Activated CD4-positive, alpha-beta T cell treated with anti-CD3 and anti-CD28 coated beads, Interleukin-2, amount 50 U/mL, for 16 hours (primary cell): ENCODE measurements at places on chromosomes 2 and 18.
A peak's percentile ranks its signal among the peaks of the same experiment; 100 is the strongest.

GRCh38 chr2:65358678-65359400 lies 73.6 kb downstream of the SPRED2 start:
- DNase-seq = no peak

DNA sequence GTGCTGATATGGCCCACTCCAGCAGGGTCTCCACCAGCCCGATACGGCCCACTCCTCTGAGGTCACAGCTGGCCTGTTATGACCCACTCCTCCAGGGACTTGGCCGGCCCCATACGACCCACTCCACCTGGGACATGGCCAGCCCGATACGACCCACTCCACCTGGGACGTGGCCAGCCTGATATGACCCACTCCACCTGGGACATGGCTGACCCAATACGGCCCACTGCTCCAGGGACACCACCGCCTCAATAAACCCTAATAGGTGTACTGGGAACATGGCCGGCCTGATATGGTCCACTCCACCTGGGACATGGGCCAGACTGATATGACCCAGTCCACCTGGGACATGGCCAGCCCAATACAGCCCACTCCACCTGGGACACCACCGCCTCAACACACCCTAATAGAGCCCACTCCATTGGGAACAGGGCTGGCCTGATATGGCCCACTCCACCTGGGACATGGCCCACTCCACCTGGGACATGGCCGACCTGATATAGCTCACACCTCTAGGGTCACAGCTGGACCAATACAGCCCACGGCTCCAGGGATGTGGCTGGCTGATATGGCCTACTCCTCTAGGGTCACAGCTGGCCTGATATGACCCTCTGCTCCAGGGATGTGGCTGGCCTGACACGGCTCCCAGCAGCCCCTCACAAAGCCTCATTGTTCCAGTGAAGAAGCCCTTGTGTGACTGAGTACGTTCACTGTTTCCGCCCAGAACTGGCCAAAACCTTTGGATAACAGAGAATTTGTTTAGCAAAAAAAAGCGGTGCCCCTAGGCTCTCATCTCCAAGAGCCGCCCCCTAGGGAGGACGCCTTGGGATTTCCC lies 245.6 kb downstream of the HDAC4 start:
- DNase-seq = no peak

DNA sequence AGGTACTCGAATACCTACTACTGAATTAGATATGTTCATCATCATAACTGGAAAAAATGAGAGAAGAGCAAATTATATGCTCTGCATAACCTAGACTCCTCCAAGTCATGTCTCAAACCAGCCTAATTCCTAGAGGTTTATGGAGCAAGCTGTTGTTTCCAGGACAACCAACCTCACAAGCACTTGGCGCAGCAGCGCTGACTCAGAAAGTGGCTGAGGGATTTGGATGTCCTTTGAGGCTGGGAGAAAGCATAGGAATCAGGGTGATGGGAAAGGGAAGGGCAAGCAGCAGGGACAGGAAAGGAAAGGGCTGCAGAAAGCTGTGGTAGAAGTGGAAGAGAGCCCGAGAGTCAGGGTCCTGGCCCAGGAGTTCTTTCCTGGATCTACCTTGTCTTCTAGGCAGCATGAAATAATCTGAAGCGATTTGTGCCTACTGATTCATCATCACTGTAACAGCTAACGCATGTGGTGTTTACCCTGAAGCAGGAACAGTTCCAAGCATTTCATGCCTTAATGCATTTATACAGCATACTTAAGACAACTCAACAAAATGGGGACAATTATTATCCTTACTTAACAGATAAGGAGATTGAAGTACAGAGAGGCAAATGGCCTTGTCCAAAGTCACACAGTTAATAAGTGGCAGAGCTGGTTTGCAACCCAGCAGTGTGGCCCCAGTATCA lies 3.7 kb downstream of the PLEK start:
- DNase-seq = no peak

DNA sequence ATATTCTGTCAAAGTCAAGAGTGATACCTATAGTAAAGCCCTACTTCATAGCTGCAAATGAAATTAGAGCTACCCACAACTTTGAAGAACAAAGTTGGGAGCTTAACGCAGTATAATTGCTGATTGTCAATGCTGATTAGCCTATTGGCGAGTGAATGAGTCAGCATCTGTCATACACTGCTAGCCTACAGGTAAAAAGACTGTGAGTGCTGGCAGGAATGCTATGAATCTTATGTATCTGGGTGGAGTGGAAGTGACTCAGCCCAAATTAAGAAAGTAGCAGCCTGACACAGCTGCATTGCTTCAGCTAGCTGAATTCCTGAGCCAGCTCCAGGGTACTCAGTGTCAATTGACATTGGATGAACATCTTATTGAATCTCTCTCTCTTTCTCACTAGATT lies 179.4 kb upstream of the DCC start:
- DNase-seq = no peak

- no peak for DNase-seq
Observed at GRCh38 chr18:8616028-8616401, 6.8 kb downstream of the RAB12 start.

DNA sequence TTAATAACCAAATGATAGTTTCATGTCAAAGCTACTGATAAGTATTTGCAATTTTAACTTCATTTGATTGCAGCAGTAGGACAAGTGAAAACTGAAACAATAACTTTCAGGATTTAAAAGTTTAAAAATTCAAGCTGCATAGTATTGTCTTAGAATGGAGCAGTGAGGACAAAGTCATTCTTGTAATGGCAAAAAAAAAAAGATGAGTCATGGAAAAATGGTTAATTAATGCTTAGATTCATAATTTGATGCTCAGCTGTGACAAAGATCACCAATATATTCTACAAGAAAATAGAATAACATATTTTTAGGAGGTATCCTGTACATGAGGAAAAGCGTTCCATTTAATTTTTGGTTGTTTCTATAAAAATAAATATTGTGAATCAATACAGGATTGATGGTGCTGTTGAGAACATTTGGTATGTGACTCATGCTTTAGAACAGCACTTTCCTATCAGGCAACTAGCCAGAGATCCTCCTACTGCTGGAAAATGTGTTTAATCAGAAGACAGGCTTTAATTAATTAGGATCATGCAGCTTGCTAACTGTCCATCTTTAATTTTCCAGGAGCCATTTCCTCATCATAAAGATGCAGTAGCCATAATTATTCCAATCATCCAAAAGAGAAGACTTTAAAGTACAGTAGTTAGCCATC lies 239.0 kb upstream of the MMADHC start:
- no peak for DNase-seq

- DNase-seq = peak; percentile 18
Observed at GRCh38 chr2:55519938-55520885, 694 bp downstream of the CFAP36 start.

- no peak for DNase-seq
Observed at GRCh38 chr2:54009549-54009948, 38.8 kb upstream of the PSME4 start.

- no peak for DNase-seq
Observed at GRCh38 chr18:34494359-34494696, 215.8 kb upstream of the DTNA start.

DNA sequence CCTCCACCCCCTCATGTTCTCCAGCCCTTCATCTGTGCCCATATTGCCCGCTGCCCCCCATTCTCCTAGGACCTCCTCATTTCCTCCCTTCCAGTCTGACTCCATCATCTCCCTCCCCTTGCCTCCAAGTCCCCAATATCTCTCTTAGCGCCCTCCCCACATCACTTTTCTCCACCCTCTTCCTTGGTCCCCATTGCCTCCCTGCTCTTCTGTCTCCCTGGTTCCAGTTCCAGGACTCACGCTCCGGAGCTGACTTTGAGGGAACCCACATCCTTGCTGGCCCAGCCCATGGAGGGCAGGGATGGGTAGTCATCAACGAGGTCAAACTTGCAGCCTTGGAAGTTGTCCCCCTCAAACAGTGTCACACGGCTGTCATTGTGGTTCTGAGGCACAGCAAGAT lies 2.6 kb downstream of the CRYBA2 start:
- DNase-seq = no peak

GRCh38 chr18:68843473-68844089 lies 45.7 kb downstream of the CCDC102B start:
- DNase-seq = no peak

GRCh38 chr2:187497858-187498463 lies 49.9 kb upstream of the CALCRL start:
- DNase-seq = no peak

DNA sequence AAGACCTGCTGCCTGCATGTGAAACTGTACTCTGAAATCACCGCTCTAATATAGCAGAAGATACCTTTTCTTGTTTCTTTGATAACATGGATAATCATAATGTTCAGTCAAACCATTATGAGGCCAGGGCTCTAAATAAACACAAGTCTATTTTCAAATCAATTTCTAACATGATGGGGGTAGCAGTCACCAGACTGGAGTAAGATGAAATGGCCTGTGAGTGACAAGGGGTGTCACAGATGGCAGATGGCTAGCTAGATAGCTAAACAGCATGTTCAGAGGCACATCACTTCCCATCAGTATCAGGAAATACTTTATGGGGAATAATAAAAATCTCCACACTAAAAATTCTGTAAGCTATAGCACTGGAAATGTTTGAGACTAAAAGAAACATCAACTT lies 14.0 kb downstream of the MBD2 start:
- DNase-seq = no peak

- DNase-seq = peak; percentile 31
Observed at GRCh38 chr2:99096728-99097127, 44.8 kb upstream of the C2orf15 start.

DNA sequence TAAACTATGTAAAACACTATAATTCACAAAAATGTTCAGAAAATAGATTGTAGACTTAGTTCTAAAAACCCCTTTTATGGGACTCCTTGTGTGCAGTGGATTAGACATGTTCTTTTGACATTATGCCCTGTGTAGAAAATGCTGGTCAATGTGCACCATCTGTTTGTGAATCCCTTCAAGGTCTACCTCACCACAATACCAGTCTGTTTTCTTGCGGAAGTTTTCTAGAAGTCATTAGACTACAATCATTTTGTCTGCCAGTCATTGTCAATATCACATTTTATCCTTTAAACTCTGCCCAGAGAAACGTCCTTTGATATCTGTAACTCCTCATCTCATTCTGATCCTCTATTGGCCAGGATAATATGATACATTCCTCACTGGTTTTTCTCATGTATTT lies 7.8 kb downstream of the ITGA4 start:
- DNase-seq = no peak

- DNase-seq = no peak
Observed at GRCh38 chr2:45840481-45840880, 189.0 kb downstream of the PRKCE start.

GRCh38 chr2:24945907-24946306 lies 25.8 kb downstream of the DNAJC27 start:
- no peak for DNase-seq

DNA sequence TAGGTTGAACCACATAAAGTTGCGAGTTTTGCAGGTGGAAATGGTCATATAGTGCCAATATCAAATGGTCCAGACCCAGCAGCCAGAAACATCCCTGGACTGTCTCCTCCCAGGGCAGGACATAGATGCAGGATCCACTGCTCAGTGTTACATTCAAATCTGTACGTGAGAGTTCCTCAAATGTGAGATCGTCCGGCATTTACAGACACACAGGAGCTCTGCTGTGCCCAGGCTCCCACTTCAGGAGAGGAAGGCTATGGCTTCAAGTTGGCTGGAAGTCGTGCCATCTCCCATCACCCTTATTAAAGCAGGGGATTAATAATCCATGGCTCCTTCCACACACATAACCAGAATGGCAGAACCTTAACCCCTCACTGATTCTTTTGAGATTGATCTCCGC lies 688.2 kb upstream of the HS6ST1 start:
- no peak for DNase-seq

DNA sequence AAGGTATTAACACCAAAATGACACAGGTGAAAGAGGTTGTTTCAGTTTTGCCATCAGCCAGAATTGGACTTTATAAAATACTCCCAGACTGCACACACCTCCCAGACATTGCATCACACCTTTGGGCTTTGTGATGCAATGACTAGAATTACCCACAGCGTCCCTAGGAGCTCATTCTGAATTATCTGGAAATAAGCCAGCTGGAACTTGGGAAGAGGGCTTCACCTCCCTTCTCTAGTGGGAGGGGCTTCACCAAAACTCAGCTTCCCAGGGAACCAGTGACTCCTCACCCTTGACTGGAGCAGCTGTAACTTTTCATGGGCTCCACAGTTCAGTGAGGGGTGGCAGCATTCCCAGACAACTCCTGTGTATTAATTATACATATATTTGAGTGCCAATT lies 83.1 kb upstream of the BZW1 start:
- no peak for DNase-seq

GRCh38 chr2:26811791-26812694 lies 26.2 kb downstream of the CENPA start:
- no peak for DNase-seq

GRCh38 chr2:147382322-147382948 lies 462.4 kb upstream of the ACVR2A start:
- DNase-seq = no peak

- no peak for DNase-seq
Observed at GRCh38 chr2:150470435-150470834, 17.0 kb downstream of the RND3 start.

GRCh38 chr2:107107351-107107750 lies 221.4 kb upstream of the ST6GAL2 start:
- no peak for DNase-seq

- DNase-seq = no peak
Observed at GRCh38 chr18:24003903-24004640, 10.5 kb upstream of the TTC39C start.

GRCh38 chr2:241906826-241907570 lies 37.5 kb downstream of the RTP5 start:
- DNase-seq = no peak

DNA sequence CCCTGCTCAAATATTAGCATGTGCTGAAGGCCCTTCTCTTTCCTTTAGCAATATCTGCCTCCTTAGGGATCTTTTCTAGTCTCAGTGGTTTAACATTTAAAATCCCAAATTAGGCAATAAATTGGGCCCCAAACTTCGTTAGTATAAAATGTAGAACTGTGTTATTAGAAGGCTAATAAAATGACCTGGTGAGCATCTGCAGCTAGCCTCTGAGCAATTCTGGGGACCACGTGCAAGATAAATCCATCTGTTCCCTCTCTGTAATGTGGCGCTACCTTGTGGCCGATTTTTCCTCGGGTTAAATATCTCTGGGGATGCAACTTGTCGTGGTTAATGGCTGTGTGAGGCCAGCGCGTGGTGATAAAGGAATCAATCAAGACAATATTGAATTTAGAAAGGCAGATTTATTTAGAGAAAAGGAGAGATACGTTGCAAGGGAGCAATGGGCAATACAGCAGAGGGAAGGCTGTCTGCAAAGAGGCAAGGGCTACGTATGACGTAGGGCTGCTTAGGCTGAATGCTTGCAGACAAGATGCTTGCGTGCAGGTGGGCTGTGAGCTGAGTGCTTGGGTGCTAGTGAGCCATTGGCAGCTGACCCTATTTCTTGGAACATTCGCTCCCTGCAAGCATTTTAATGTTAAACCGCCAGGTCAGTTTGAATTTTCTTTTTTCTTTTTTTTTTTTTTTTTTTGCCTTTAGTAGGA lies 18.5 kb upstream of the IL36G start:
- DNase-seq = no peak

DNA sequence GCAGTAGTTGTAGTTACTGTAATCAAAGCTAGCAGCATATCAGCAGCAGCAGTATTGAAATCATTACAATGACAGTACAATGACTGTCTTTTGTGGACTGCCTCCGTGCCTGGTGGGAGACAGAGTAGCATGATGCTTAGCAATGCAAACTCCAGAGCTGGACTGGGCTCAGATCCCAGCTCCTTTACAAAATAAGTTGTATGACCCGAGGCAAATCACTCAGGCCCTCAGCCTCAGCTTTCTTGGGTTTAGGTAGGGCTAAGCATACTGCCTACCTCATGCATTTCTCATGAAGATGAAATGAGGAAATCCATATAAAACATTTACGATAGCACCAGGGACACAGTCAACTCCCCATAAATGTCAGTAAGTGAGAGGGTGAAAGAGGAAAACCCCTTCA lies 170.7 kb downstream of the TTC32 start:
- no peak for DNase-seq
